ENCODE measurements at places on chromosomes 11 and 22.

GRCh38 chr11:91786097-91786496, 438.5 kb upstream of the FAT3 start:
- no peak for DNase-seq

DNA sequence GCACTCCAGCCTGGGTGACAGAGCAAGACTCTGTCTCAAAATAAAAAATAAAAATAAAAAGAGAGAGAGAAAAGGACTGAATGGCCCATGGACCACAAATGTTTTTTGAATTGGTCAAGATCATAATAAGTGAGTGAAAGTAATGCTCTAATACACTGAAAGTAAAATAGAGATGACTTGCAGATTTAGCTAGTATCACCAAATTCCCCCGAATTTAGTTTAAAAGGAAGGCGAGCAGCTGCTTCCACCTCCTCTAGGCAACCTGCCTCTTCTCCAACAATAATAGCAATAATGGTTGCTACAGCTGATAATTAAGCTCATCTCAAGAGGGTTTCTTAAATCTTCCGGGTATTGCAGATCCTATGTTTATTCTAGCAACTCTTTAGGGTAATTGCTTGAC, 36.8 kb downstream of the CELF1 start:
- no peak for DNase-seq

- DNase-seq: no peak
Observed at GRCh38 chr11:104154296-104154695, 9.7 kb downstream of the PDGFD start.

GRCh38 chr11:35115688-35116030, 23.3 kb upstream of the CD44 start:
- DNase-seq: no peak

GRCh38 chr11:56636861-56637260, 5.4 kb downstream of the OR5AP2 start:
- DNase-seq: no peak

DNA sequence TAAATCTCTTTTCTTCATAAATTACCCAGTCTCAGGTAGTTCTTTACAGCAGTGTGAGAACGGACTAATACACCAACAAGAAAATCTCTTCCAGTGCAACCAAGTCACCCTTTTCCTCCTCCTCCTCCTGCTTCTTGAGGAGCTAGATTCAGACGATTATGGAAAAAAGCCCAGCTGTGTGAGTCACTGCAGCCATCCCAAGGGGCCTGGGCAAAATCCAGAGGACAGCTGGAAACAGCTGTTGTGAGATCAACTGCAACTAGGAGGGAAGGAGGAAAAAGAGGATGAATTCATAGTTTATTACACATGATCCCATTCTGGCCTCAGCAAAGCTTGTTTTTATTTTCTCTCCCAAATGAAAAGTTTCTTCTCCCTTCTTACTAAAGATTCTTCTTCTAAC, 32.9 kb downstream of the RBFOX2 start:
- no peak for DNase-seq

- no peak for DNase-seq
Observed at GRCh38 chr11:102368472-102368871, 21.5 kb downstream of the BIRC2 start.

- DNase-seq: no peak
Observed at GRCh38 chr11:57134284-57134683, 47.5 kb upstream of the LRRC55 start.

Measured in activated CD4-positive, alpha-beta T cell treated with anti-CD3 and anti-CD28 coated beads, Interleukin-2, amount 50 U/mL, for 1 hour (primary cell).